ENCODE measurements at places on chromosomes 11 and 22. TPM values are rescaled to one million over a fixed set of nuclear protein-coding genes. Genes with fewer than 3 reads are reported as not detected.

SAA4 gene
- total RNA-seq: not detected

MEI1 gene
- total RNA-seq: 3.7 TPM

UPB1 gene
- under 0.01 TPM for total RNA-seq

SERGEF gene
- 18.7 TPM for total RNA-seq

RRM1 gene
- total RNA-seq: 99.6 TPM

OR2AG1 gene
- total RNA-seq: not detected

WNT11 gene
- total RNA-seq: 0.13 TPM

CSTF3 gene
- total RNA-seq: 19.5 TPM

DNA sequence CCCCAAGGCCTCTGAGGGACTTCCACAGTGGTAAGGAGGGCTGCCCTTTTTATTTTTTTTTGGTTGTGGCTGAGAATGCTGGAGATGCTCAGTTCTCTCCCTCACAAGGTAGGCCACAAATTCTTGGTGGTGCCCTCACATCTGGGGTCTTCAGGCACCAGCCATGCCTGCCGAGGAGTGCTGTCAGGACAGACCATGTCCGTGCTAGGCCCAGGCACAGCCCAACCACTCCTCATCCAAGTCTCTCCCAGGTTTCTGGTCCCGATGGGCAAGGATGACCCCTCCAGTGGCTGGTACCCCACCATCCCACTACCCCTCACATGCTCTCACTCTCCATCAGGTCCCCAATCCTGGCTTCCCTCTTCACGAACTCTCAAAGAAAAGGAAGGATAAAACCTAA is 4.2 kb downstream of the THY1 start:
- no peak for DNase-seq

DNA sequence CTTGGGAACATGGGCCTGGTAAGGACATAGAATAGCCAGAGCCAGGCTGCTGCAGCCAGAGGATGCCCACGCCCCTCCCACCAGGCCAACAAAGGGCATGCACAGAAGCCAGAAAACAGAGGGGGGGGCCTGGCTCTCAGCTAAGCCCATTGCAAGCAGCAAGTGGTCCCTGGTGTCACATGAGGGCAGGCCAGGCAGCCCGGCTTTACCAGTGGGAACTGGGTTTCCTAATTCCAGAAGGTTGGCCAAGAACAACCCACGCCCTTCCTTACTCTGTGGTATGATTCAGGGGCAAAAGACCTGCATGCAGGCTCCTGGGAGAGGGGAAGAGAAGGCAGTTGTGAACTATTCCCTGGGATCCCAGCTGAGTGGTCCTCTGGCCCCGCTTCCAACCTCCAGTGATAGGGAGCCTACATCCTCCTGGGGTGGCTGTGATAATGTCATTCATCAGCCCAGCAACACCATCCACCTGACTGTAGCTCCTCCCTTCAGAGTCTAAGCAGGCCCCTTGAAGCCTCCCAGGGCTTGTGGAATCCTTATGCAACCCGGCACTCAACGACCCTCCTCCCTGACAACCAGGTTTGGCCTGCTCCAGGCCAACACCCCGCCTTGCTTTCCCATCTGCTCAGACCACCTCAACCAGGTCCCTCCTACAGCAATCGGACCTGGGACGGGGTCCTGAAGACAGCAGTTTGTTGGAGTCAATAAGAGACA is 62.1 kb upstream of the LMO1 start:
- no peak for DNase-seq

- no peak for DNase-seq
These were observed 16.3 kb upstream of the CCT8L2 start for GRCh38 chr22:16608931-16609330.

DNA sequence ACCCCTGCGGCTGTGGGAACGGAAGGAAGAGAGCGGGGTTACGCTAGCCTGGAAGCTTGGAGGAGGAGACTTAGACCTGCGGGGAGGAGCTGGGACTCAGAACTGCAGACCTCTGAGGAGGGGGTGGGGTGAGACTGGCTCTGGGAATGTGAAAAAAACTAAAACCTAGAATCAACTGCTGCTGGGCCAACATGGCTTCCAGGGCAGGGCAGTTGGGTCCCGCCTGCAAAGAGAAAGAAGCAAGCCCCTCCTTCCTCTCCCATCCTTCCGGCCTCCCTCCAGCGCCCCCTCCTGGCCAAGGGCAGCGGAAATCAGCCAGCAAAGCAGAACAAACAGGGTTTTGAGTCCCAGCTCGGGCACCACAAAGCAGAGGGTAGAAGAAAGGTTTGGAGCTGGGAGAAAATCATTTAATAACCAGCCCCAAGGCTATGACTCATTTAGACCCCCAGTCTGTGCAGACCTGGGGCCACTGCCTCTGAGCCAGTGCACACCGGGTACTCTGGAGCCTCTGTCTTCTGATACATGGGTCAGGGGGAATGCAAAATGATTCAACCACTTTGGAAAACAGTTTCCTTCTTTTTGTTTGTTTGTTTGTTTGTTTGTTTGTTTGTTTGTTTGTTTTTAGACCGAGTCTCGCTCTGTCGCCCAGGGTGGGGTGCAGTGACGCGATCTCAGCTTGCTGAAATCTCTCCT is 7.3 kb upstream of the NCF4 start:
- DNase-seq: peak; percentile 53

GRCh38 chr11:65479184-65480145 is 19.4 kb upstream of the MALAT1 start:
- DNase-seq: no peak

- no peak for DNase-seq
These were observed 30.9 kb upstream of the CSNK1E start for GRCh38 chr22:38347944-38348750.

GRCh38 chr22:20206709-20207215 is 55.9 kb upstream of the CCDC188 start:
- peak; percentile 38 for DNase-seq

- peak; percentile 77 for DNase-seq
These were observed at the start of gene MIF for GRCh38 chr22:23893945-23894709. Gene MIF, plus strand, starts transcription at chr22:23894383. Its CDS starts 92 bp downstream, at chr22:23894475.

DNA sequence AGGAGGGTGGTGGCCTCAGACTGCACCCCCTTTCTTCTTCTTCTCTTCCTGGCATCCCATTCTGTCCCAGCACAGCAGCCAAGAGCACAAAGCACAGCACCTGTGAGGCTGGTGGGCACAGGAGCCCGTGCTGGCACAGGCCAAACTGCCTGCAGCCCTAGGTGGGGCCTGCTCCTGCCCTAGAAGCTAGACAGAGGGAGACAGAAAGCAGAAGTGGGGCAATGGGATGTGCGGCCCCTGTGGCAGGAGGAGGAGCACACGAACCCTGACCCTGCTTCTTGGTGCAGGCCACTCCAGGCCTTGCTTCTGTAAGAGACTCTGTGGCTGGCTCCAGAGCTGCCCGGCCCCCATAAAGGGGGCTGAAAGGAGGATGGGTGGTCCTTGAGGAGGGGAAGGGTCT is 3.9 kb upstream of the PTS start:
- DNase-seq: no peak

DNA sequence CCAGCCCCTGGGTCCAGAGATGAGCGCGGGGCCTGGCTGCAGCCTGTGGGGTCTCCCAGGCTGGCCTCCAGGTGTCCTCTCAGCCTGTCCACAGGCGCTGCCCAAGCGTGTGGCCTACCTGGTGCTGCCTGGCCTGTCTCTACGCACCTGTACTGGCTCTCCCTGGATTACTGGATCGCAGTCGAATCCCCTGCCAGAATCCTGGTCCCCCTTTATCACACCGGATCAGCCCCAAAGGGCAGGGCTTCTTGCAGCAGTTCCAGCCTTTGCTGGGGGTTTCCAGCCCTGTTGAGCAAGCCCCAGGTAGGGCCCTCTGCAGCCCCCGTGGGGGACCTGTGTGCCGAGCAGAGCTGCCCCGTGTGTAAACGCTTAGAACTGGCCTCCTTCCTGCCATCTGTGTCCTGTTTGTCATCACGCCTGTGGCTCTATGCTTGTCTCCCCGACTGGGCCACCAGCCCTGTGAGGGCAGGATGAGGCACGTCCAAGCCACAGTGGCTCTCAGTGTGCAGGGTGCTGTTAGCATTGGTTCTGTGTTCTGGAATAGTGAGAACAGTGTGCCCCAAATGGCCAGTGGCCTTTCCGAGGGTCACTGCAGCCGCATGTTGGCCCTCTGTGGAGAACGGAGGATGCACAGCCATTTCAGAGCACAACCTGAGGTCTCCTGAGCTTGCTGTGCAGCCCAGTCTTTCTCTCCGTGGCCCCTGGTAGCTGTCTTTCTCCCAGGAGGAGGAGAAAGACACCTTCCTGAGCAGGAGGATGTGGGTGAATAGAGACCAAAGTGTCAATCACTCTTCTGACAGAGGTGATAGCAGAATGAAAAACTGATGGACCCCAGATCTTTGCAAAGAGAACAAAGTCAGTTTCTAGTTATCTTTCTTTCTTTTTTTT is 13.9 kb upstream of the TXNRD2 start:
- DNase-seq: peak; percentile 70

All from dermis microvascular lymphatic vessel endothelial cell (primary cell).